ENCODE measurements at places on chromosomes 3 and 15. TPM values are rescaled to one million over a fixed set of nuclear protein-coding genes. Genes with fewer than 3 reads are reported as not detected.

LRRC31 gene
- polyA plus RNA-seq = not detected

CP gene
- 863 TPM for polyA plus RNA-seq

DNA sequence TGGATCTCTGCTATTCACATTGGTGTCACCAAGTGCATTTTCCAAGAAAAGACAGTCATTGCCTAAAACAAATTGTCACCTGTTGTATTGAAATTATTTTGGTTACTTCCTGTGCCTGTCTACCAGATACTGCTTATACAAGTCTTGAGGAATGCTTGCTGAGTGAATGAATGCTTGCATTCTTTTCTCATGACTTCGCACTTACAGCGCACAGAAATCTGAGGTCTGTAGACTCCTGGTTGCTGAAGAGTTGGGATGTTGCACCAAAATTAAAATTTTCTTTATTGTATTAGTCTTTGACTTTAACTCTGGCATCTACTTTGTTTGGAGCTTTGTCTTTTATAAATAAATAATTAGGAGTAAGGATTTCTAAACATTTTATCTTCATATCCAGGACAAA lies 28.4 kb downstream of the SH3GL3 start:
- no peak for DNase-seq

DNA sequence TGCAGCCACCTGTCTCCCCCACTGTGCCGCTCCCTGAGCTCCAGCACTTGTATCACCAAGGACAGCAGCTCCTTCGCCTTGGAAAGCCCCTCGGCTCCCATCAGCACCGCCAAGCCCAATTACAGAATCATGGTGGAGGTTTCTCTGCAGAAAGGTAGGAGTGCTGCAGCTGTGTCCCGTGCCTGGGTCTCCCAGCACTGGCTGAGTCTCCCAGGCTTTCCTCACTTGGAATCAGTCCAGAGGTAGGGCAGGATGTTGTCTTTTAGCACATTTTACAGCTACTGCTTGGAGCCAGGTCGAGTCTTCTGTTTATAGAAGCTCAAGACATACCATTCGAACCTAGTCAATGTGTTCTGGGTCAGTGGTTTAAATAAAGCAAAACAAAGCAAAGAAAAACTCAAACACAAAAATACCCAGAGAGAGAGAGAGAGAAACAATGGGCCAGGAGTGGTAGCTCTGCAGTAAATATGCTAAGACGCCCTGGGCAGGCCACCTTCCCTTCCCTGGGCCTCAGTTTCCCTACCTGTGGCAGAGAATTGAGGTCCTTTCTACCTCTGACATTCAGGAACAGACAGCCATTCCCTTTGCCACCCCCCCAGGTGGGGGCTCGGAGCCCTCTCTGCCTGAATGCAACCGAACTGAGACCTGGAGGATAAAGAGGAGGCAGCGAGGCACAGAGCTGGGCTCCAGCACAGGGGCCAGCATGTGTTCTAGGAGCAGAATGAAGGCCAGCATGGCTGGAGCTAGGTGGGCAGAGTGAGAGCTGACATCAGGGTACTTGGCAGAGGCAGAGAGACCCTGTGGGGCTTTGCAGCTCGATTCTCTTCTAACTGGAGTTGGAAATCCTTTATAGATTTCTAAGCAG lies 44.1 kb downstream of the STARD5 start:
- DNase-seq = no peak

GRCh38 chr3:118181274-118181673 lies 853.4 kb downstream of the IGSF11 start:
- no peak for DNase-seq

Measured in HepG2 (cell line).